ENCODE measurements at places on chromosomes 3 and 15. TPM values are rescaled to one million over a fixed set of nuclear protein-coding genes. Genes with fewer than 3 reads are reported as not detected.

ATP13A4 gene
- total RNA-seq: 3.4 TPM

- DNase-seq: no peak
Measured at GRCh38 chr3:9111866-9112265, 137.6 kb downstream of the SRGAP3 start.

C3orf49 gene
- total RNA-seq: not detected

GRCh38 chr3:170483485-170484262 lies 65.0 kb downstream of the CLDN11 start:
- no peak for DNase-seq

- no peak for DNase-seq
Measured at GRCh38 chr3:124607163-124607562, 123.1 kb upstream of the UMPS start.

VGLL3 gene
- not detected for total RNA-seq

TRPM1 gene
- total RNA-seq: not detected

C2CD4B gene
- not detected for total RNA-seq

GRCh38 chr3:94429517-94429916 lies 366.7 kb downstream of the NSUN3 start:
- DNase-seq: no peak

GOLGA8A gene
- 160 TPM for total RNA-seq

All from activated B cell treated with CpG ODN at 0.5 μM for 24 hours (primary cell).